ENCODE measurements at places on chromosomes 1 and 21. TPM values are rescaled to one million over a fixed set of nuclear protein-coding genes. Genes with fewer than 3 reads are reported as not detected.

Gene PLCH2
- 43.4 TPM for total RNA-seq

Gene CYP4A22
- not detected for total RNA-seq

Gene HPDL
- total RNA-seq, result not detected

Gene SCAMP3
- 57.3 TPM for total RNA-seq

Gene PAQR7
- total RNA-seq, result 1.6 TPM

Gene CELA3B
- total RNA-seq, result not detected

Gene DCDC2B
- not detected for total RNA-seq

Gene CA6
- total RNA-seq, result not detected

Gene FMO1
- total RNA-seq, result not detected

Gene BCL2L15
- 2.2 TPM for total RNA-seq
